Activated CD4-positive, alpha-beta T cell treated with anti-CD3 and anti-CD28 coated beads, Interleukin-2, amount 50 U/mL, for 48 hours (primary cell): ENCODE measurements at places on chromosomes 1 and 21.

DNA sequence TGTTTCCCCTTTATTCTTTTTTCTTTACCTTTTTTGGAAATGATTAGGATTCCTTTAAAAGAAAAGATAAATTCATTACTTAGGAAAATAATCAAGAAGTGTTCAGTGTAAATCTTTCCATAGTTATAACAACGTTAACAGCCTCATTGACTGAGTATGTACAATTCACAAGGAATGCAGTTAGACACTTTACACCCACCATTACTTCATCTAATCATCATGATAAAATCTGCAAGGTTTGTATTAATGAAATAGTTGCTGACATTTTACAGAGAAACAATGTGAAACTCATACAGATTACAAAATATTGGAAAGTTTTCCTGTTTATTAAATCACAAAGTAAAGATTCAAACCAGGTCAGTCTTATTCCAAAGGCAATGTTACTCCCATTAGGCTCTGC is 59.3 kb upstream of the NEGR1 start:
- no peak for DNase-seq

- no peak for DNase-seq
Observed at GRCh38 chr1:7248549-7249199, 463.4 kb downstream of the CAMTA1 start.

GRCh38 chr1:19517017-19517416 is 31.7 kb upstream of the CAPZB start:
- DNase-seq: no peak

DNA sequence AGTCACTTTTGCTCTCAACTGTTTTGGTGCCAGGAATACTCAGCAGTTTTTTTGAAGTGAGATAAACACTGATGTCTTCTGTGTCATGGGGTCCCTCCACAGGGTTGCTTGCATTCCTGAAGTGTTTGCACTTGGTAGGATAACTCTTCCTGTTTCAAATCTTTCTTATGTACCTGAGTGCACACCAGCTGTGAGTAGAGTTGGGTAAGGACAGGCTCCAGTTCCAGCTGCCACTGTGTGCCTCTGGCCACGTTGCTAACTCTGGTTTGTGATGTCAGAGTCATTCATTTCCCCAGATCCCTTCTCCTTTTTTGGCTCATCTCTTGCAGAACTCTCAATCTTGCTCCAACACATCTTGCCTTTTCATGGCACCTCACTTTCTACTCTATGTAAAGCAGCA is 356.3 kb upstream of the B3GALT2 start:
- DNase-seq: no peak

- DNase-seq: no peak
Observed at GRCh38 chr1:157390651-157391050, 161.7 kb downstream of the FCRL5 start.

- DNase-seq: no peak
Observed at GRCh38 chr1:67468066-67468718, 38.0 kb upstream of the SERBP1 start.

GRCh38 chr1:181777812-181778211 is 283.7 kb downstream of the ZNF648 start:
- no peak for DNase-seq

DNA sequence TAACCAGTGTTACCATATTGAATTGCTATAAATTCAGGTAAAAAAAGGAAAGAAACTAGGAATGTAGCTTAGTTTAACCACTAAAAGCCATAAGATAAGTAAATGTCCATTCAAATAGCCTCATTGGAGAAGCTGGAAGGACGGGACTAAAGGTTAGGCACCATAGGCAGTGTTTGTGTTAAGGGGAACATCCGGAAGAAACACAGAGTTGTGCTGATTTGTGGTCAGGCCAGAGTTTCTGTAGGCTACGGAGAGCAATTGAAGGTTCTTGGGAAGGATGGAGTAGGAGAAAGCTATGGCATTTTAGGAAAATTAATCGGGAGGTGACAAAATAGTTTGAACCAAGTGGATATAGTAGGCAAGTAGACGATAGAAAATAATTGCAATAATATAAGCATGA is 1.3 kb upstream of the KCNJ10 start:
- DNase-seq: no peak
